ENCODE measurements at places on chromosomes 2 and 18.

- DNase-seq: no peak
These were observed 5.6 kb downstream of the SNED1 start for GRCh38 chr2:241003830-241004564.

DNA sequence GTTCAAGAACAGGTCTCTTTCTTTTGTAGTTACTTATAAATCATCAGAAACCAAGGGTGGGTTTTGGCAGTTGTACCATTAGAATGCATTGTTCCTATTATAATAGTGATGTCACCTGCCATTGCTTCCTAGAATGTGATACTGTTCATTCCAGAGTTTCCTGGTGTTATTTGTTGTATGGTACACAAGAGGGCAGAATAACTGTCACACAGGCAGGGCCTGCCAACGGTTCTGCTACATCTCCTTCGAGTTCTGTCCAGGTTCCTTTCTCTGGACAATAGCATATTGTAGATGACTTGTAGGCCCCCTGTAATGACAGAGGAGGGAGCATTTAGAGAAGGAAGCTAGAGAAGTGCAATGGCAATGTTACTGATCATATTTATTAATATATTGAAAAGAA lies 98.3 kb downstream of the KLHL14 start:
- DNase-seq: peak; percentile 6

DNA sequence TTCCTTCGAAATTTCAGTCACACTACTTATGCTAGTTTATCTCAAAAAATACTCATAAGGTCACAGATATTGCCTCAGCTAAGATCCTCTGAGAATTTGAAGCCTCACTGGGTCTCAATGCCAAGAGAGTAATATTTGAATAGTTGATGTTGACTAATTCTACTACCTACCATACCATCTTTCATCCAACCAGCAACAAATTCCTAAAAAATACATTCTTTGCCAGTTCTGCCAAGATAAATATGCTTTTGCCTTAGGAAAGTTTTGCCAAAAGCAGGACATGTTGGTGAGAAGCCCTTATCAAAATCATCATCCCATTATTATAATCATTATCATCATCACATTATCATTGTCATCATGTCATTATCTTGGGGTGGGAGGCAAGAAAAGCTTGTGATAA lies 544.6 kb upstream of the ZEB2 start:
- no peak for DNase-seq

DNA sequence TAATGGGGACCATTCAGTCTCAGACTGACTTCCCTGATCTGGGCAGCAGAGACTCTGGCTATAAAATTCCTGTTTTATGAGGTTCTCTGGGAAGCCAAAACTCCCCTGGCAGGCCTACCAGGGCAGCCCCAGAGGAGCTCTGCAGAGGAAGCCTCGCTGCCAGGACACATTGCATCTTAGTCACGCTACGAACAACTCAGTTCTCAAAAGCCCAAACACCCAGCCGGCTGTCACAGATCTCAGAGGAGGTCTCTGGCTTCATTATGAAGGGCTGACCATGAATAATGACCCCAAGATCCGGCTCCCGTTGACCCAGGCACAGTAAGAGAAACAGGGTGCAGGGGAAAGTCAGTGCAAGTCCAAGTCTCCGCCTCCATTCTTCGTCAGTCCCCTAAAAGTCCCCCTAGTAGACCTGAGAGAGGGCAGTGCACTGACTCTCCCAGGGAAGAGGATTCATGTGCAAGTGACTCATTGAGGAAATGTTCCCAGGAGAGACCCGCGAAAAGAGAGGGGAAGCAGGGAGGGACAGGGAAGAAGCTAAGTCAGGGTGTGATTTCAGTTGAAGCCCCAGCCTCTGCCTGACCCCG lies 212.3 kb downstream of the CYP26B1 start:
- no peak for DNase-seq

GRCh38 chr2:52429740-52430139 lies 1337.9 kb upstream of the CHAC2 start:
- no peak for DNase-seq

GRCh38 chr2:161308178-161308955 lies at the start of gene PSMD14:
Gene PSMD14, plus strand, starts transcription at chr2:161308425. Its CDS starts 10,401 bp downstream, at chr2:161318826.
- peak; percentile 90 for DNase-seq

DNA sequence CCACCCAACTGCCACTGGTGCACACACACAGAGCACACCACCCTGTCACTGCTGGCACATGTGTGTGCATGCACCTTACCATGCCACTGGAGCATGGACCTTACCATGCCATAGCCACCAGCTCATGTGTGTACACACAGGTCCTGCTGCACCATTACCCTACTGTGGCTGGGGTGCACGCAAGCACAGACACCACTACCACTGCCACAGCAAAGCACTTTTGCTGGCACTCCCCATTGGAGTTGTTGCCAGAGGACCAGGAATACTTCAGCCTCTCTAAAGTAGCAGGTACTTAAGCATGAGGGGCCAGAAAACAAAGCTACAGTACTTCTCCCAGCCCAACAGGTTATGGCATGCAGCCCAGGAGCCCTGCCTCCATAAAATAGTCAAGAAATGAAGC lies 404.8 kb downstream of the MBD2 start:
- no peak for DNase-seq

DNA sequence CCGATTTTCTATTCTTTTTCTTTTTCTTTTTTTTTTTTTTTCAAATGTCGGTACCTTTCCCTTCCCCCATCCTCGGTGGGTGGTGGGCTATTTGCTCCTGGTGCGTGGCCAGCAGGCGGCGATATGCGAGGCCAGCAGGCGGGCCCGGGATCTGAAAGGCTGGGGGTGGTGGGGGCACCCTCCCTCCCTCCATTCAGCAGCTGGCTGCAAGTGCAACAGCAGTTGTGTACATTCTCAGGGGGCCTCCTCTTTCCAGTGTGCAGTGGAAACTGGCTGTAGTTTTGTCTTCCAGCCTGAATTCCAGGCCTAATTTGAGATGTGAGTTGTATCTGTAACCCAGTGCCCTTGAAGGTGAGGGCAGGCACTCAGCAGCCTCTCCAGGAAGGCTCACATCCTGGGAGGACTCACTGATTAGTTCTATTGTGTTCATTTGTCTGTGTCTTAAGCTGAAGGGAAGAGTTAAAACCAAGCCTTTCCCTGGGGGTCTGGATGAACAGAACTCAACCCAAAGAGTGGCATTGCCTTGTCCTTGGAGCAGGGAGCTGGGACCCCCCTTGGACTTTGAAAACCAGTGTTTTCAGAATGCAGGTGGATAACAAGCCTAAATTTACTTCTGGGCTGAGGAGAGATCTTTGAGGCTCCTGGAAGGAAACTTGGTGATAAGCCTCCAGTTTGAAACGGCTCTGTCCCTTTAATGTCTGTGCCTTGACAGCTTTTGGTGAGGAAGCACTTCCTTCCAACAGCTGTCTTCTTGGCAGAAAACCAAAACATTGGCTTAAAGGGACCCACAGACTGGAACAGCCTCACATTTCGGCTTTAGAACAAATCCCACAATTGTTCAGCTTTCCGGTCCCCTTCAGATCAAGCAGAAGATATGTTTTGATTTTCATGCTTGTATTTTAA lies 3.3 kb downstream of the MYCN start:
- DNase-seq: peak; percentile 87

GRCh38 chr2:193153576-193153975 lies 958.8 kb upstream of the TMEFF2 start:
- DNase-seq: no peak

GRCh38 chr18:66754335-66754734 lies 150.4 kb upstream of the CDH19 start:
- no peak for DNase-seq

DNA sequence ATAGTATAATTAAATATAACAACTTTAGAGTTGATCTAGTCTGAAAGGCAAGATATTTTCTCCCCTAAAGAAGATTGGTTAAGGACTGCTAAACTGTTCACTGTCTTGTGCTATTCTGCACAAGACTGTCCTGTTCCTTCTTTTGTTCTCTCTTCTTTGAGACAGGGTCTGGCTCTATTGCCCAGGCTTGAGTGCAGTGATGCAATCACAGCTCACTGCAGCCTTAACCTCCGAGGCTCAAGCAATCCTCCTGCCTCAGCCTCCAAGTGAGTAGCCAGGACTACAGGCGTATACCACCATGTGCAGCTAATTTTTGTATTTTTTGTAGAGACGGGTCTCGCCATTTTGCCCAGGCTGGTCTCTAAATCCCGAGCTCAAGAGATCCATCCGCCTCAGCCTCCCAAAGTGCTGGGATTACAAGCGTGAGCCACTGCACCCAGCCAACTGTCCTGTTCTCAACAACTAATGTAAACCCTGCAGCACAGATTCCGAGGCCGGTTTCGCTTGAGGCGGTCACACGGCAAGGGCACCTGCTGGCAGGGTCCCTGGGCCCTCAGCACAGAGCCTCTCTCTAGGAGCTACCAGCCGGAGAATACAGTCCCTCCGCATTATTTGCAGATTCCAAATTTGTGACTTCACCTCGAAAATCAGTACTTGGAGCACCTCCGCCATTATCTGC lies 16.4 kb downstream of the PXDN start:
- no peak for DNase-seq

- DNase-seq: no peak
These were observed 106.4 kb upstream of the RBBP8 start for GRCh38 chr18:22826726-22827125.

DNA sequence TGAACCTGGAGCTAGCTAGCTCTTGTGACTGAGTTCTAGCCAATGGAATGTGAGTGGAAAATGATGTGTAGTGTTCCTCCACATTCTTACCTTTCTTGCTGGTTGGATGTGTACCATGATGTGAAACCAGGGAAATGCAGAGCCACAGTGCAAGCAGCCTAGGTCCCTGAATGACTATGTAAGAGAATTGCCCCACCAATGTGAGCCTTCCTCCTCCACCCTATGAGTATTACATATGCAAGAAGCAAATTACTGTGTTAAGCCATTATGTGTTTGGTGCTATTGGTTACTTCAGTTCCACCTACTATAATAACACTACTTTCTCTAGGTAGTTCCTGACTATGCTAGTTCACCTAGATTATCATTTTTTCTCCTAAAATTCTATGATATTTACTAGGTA lies 39.6 kb downstream of the LCLAT1 start:
- DNase-seq: no peak

- no peak for DNase-seq
These were observed 123.6 kb downstream of the LPIN1 start for GRCh38 chr2:11870064-11870463.

DNA sequence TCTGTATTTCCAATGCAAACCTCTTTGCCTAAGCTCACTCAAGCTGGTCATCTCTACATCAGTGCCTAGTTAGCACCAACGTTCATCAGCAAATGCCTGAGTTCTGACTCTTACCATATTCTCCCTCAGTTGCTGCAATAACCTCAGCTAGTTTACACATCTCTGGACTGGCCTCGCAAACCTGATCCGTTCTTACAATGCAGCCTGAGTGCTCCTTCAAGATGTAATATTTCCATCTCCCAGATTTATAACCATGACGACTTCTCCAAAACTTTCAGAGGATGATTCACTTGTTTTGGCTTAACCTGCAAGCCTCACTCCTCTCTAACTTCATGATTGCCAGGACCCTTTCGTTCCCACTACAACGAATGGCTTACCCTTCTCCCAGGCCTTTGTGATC lies 69.7 kb downstream of the DIPK1C start:
- no peak for DNase-seq

DNA sequence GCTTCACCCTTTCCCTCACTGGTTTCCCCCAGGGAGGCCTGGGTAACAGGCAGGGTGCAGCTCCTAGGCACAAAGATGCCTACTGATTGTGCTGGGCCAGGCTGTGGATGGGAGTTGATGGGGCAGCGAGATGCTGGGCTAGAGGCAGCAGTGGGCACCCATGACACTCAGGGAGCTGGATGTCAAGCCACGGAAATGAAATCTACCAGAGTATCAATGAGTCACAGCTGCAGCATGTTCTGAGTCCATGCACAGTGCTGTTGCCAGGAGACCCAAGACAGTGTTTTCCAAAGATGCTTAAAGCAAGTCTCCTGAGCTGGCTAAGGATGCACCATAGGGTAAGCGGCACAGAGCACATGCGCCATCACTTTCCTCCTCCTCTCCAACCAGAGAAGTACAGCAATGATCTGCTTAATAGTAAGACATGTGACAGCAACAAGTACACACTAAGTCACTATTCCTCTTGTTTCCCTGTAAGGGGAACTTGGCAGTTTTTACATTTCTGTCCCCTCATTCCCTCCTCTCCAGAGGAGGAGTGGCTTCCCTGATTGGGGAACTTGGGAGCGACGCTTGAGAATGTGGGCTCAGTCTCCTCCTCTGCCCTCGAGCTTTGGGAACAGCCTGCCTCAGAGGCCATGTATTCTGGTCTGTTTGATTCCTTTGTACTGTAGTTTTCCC lies 57.2 kb downstream of the CDC42EP3 start:
- no peak for DNase-seq

DNA sequence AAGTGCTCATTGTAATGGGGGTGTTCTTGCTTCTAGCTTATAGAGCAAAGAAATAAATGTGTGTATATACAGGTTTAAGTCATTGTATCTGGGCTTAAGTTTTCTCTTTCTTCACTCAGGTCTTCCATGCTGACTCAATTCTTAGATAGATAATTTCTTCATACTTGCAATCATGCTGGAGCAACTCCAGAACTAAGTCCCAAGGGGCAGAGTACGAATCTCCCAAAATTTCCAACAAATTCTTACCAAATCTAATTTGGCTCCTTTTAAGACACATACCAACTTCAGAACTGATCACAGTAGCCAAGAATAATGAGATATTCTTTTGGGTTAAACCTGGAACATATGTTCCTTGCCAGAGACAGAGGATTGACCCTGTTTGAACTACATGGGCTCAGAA lies 4.3 kb upstream of the SPAG16 start:
- DNase-seq: no peak

- no peak for DNase-seq
These were observed 28.0 kb upstream of the SETBP1 start for GRCh38 chr18:44652722-44653121.

GRCh38 chr2:23776021-23776420 lies 150.9 kb downstream of the ATAD2B start:
- DNase-seq: no peak

GRCh38 chr2:41000374-41000773 lies 548.5 kb upstream of the SLC8A1 start:
- no peak for DNase-seq

GRCh38 chr2:197784956-197785941 lies at the start of gene BOLL:
Gene BOLL, minus strand, starts transcription at chr2:197785319. Its CDS starts 3,469 bp downstream, at chr2:197781850.
- no peak for DNase-seq

DNA sequence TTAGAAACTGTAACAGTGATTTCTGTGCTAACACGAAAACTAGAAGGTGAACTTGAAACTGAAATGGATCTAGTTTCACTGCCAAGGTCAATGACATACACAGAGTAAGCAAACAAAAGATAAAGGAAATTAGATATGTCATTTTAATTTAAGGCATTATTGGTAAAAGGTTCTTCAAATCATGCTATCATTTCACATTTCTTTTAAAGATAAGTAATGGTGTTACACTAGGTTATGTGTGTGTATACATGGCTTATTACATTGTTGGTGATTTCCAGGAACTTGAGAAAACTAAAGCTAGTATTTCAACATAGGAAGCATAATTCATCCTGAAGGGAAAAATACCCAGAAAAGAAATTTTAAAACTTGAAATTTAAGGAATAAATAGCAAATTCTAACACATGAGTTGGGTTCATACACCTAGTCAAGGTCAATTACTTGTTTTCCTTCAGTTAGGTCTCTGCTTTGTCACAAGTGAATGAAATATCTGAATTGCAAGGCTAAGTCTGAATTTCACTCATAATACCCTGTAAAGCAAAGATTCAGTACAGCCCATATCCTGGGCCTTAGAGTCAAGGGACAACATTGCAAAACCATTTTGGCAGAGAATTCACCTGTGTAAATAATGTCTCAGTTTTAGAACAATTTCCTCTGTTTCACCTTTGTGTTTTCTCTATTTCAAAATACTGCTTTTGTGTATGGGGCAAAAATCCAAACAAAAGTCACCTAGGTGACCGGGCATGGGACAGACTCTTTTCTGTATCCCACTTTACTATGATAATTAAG lies 141.6 kb downstream of the SRBD1 start:
- no peak for DNase-seq
